ENCODE measurements at places on chromosomes 5 and 9.
A peak's percentile ranks its signal among the peaks of the same experiment; 100 is the strongest.

GRCh38 chr9:125484350-125485282 lies 222.4 kb downstream of the MAPKAP1 start:
- no peak for DNase-seq

GRCh38 chr9:6414247-6414641 lies 1.2 kb downstream of the UHRF2 start:
- DNase-seq = no peak

GRCh38 chr5:141664733-141665461 lies 13.7 kb upstream of the FCHSD1 start:
- peak; percentile 52 for DNase-seq

- no peak for DNase-seq
These were observed 60.0 kb downstream of the C9orf50 start for GRCh38 chr9:129560881-129561306.

GRCh38 chr9:94851467-94851866 lies 125.0 kb downstream of the AOPEP start:
- no peak for DNase-seq

GRCh38 chr9:68739621-68740174 lies 34.7 kb downstream of the PIP5K1B start:
- no peak for DNase-seq

DNA sequence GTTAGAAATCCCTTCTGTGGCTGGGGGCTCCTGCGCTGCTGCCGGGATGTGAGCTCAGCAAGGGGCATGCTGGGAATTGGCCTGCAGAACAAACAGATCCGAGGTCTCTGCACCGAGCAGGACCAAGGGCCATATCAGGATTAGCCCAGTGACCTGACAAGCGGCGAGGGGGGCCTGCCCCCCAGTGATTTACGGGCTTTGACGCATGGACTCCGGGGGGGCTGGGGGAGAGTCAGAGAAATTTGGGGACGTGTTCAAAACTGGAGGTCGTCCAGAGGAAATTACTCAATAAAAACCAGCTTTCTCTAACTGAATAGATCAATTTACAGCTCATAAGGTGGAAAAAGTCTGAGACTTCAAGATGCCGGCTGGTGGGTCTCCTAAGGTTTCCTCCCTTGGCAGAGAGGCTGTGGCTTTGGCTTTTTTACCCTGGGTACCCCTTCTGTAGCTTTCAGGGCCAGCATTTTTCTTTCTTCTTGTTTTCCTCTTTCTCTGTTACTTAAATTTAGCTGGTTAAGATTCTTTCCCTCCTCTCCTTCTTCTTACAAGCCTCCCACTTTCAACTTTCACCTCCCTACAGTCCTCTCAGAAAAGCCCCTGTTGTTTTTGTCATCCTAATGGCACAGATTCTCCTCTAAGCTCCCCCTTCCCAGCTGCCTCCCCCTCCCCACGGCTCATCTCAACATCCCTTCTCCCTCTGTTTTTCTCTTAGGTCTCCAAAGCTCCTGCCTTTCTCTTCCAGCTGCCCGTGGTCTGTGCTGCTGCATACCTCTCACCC lies 551.0 kb downstream of the CCDC171 start:
- no peak for DNase-seq

DNA sequence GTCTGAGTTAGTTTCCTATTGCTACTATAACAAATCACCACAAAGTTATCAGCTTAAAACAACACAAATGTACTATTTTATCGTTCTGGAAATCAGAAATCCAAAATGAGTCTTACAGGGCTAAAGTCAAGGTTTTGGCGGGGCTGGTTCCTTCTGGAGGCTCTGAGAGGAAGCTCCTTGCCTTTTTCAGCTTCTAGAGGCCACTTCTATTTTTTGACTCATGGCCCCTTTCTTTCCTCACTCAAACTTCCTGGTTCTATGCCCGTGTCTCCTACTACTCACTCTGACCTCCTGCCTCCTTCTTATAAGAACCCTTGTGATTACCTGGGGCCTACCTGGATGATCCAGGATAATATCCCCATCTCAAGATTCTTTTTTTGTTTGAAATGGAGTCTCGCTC lies 48.2 kb downstream of the GABBR2 start:
- no peak for DNase-seq

- DNase-seq = no peak
These were observed 33.9 kb downstream of the AHRR start for GRCh38 chr5:355379-355935.

- DNase-seq = no peak
These were observed 486.2 kb downstream of the DMAC1 start for GRCh38 chr9:7313389-7313788.

- DNase-seq = no peak
These were observed 55.1 kb downstream of the MEGF9 start for GRCh38 chr9:120659209-120659608.

GRCh38 chr5:151627650-151628049 lies 36.5 kb upstream of the FAT2 start:
- DNase-seq = no peak

- DNase-seq = no peak
These were observed 255.5 kb downstream of the MAN2A1 start for GRCh38 chr5:109945097-109945678.

- DNase-seq = no peak
These were observed 1495.8 kb downstream of the EFNA5 start for GRCh38 chr5:106174903-106175302.

GRCh38 chr9:129232839-129233591 lies 55.0 kb upstream of the IER5L start:
- no peak for DNase-seq

- no peak for DNase-seq
These were observed 177.5 kb downstream of the PDE4D start for GRCh38 chr5:59716029-59716428.

- DNase-seq = no peak
These were observed 160.6 kb downstream of the GADD45G start for GRCh38 chr9:89765211-89765946.

- no peak for DNase-seq
These were observed 143.5 kb downstream of the CARTPT start for GRCh38 chr5:71862507-71863060.

DNA sequence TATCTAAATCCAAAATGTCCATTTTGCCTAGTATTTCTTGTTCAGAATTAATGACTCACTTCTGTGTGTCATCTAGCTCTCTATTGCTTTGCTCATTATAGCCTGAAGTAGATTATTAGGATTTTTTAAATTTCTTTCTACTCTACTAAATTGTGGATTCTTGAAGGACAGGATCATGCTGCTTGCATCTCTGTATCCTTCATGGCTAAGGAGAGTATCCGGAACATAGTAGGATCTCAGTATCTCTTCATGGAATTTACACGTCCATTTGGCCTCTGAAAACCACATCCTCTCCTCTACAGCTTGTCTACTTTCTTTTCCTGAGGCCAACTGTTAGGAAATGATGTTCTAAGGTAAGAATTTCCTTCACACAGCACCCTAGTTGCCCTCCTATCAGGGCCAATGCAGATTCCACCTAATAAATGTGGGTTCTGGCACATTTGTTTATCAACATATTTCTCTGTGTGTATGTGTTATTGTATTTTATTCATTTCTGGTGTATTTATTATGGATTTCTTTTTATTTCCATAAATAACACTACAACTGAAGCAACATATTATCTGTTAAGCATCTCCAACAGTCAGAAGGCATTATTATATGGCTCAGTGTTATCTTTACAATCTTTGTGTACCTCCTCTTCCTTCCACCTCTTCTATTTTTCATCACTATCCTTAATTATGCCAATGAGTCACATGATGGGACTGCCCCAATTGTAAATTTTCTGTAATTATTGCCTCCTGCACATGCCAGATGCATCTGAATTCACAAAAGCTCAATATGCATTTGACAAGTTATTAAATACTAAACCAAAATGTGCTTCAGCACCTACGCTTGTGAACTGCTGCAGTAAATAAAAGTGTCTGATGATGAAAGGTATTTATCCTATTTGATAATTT lies 557.8 kb upstream of the TLE4 start:
- DNase-seq = no peak

DNA sequence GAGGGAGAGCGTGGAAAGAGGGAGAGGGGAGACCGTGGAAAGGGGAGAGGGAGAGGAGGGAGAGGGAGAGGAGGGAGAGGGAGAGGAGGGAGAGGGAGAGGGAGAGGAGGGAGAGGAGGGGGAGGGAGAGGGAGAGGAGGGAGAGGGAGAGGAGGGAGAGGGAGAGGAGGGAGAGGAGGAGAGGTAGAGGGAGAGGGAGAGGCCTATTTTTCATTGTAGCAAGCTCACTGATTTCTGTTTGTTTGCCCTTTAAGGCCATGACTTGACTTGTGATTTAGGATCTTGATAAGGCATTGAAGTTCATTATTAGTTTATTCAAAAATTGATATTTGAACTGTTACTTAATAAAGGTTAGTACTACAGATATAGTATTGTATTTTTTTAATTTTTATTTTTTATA lies 52.4 kb downstream of the DMXL1 start:
- no peak for DNase-seq

DNA sequence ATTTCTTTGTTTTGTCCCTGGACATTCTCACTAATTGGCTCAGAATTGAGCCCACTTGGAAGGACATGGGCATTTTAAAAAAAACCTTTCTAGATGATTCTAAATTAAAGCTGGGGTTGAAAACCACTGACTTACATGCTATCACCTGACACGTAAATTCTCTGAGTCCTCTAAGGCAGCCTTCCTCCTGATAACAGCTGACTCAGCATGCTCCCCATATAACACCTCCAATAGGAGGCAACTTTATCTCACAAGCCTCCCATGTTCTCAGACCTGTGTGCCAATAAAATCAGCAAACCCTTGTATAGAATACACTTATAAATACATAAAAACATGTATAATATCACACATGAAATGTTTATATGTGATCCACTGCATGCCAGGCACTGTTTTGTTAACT lies 49.2 kb upstream of the AGXT2 start:
- DNase-seq = no peak

- DNase-seq = no peak
These were observed 1686.5 kb upstream of the ACO1 start for GRCh38 chr9:30697958-30698357.

DNA sequence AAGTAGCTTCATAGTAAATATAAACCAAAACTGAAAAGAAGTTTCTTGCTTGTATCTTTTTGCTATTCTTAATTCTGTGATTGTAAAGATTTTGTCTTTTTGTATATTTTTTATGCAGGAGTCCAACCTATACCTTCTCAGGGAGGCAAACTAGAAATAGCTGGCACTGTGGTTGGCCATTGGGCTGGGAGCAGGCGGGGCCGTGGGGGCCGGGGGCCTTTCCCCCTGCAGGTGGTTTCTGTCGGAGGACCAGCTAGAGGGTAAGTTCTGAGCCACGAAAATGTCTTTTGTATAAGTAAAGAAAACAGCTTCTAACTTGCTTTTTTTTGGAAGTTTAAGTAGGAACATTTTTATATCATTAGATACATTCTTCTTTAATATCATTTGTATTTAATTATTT lies 15.4 kb upstream of the PHF2 start:
- DNase-seq = no peak

Data from caudate nucleus (tissue), 63 donors.